ENCODE measurements at places on chromosomes 2 and 18.

DNA sequence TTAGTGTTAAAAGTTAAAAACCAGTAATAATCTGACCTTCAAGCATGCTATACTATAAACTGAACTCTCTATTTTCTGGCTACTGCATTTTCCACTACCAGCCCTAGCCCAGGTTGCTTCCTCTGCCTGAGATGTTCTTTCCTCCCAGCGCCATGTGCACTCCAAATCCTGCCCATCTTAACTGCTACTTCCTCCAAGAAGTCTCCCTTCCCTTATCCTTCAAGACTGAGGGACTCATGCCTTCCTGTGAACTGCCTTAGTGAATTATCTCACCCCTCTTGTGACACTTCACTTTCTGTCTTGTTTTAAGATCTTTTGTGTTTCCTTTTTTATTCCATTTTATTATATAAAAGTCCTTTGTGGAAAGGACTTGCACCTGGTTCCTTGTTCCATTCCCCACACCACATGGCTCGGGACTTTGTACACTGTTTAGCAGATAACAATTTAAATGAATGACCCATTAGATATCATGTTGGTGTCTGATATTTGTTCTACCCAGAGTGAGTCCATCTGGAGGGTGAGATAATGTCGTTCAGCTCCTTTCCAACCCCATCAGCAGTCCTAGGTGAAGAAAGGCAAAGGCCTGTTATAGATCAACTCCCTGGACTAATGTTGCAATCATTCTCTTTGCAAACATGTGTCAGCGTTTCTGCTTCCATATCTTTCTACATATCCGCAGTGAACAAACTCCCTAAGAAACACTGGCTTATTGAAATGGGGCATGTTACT is 20.9 kb upstream of the AGFG1 start:
- no peak for DNase-seq

GRCh38 chr18:60549338-60549960 is 176.9 kb upstream of the MC4R start:
- no peak for DNase-seq

DNA sequence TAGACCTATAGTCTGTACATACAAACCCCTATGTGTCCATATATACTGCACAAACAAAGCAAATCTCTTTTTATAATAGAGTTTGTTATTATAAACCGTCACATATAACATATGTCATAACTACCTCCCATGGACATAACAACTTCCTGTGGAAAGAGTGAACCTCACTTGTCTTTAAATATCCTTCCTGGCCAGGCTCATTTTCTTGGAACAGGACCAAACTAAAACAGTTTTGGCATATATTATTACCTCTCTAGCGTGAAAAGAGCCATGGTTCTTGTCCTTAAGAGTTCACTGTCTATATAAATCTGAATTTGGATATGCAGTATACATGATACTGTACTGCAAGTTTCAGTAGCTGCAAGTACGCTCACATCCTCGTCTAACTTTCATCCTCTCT is 28.3 kb upstream of the DNAJC27 start:
- no peak for DNase-seq

DNA sequence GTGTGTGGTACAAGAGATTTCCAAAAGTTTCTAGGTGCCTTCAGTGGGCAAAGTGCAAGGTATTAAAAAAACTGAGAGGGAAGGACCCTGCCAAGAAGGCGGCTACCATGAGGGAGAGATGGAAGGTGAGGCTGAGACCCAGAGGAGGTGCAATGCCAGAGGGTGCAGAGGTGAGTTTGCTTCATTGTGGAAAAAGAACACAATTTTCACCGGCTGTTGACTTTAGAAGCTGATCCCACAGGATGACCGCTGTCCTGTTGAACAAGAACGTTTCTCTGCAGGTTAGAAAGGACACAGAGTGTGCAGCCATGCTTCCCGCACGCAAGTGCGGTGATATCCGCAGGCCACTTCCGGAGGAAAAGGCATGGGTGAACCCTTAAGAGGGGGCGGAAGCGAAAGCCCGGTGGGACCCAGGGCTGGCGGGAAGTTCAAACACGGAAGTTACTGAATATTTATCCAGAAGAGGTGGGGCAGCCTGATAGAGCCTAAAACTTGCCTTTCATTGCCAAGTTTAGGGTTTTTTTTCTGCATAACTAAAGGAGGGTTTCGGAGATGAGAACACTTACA is 16.6 kb downstream of the SP110 start:
- no peak for DNase-seq

DNA sequence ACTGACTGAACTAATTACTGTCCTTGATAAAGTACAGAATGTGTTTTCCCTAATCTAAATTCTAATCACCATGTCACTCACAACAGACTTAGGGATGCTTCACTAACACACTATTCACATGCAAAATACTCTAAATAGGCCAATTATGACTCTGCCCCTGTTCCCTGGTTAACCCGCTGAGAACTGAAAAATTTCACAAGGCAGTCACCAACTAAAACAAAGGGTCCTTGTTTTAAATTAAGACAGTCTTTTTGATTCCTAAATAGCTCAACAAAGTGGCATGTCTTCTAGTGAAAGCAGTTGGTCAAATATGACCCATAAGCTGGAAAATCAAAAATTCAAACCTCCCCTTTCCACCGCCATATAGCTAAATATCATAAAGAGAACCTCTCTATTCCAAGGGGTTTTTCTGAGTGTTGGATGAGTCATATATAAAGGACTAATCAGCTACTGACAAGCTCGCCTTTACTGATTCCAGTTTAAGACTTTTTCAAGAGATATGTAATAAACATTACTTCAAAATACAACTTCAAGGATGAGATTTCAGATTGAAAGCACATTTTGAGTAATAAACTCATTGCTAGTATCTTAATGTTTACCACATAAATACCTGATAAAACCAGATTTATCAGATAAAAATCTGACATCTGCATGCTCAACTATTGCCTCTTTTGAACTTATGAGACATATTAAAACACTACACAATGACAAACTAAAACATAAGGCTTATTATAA is 235.8 kb downstream of the TCF4 start:
- no peak for DNase-seq

DNA sequence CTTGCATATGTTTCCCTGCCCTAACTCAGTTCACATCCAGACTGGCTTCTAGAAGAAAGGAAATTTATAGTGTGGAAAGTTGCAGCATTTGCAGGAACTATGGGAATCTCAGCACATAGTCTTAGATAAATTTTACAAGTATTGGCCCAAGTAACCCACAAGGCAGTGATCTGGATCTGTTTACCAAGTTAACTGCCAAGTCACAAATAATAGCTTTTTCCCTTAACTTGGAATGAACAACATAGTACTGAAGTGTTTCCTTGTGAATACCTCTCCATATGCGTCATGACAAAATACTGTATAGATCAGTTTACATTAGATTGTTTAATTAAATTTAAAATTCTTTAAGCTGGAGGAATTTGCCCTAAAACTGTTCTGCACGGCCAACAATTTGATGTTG is 255.8 kb upstream of the EPAS1 start:
- no peak for DNase-seq

- DNase-seq, result no peak
Observed at GRCh38 chr2:72041638-72042111, 106.0 kb downstream of the CYP26B1 start.

- no peak for DNase-seq
Observed at GRCh38 chr18:11078491-11078890, 70.9 kb downstream of the PIEZO2 start.

- no peak for DNase-seq
Observed at GRCh38 chr2:47631306-47631705, 151.6 kb upstream of the MSH6 start.

DNA sequence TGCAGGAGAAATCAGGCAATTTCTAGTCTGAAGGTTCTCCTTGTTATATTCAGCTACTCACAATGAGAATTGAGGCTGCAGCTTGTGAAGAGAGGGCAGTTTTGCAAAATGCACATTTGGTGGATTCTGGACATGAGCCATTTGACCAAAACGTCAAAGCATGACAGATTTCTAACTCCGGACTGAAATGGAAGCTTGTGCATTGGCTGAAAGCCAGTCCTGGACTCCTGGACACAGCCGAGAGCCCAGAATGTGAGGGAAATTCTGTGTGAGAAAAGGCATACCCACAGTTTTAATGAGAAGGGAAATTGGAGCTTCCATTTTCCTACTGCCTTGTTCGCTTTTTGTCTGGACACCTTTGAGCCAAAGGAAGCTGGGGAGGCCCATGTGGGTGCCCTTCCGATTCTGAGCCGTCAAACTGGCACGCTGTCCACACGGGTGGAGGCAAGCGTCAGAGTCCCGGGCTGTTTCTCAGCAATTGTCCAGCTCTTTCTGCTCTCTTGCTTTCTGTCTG is 23.7 kb upstream of the ROCK2 start:
- no peak for DNase-seq

DNA sequence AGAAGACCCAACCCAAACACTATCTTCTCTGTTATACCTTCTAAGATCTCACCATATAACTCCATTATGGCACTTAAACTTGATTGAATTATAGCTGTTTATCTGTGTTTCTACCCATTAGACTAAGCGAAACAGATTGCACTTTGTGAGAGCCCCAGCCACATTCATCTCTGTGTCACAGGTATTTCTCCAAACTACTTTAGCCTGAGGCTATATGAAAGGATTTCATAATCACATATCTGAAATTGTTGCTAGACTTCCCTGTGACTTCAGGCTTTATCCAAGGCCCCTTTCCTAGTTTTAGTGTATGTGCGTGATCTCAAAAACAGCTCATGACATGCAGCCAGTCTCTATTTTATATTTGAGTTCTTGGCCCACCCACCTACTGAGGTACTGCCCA is 745.0 kb upstream of the ACVR2A start:
- no peak for DNase-seq
